Activated naive CD4-positive, alpha-beta T cell treated with anti-CD3 and anti-CD28 coated beads, Interleukin-2, amount 10 ng/mL, durations not matched to agents 5 hours and 36 hours (primary cell): ENCODE measurements at places on chromosomes 12 and 14. TPM values are rescaled to one million over a fixed set of nuclear protein-coding genes. Genes with fewer than 3 reads are reported as not detected.

Gene ENDOU
- not detected for total RNA-seq

Gene MMP14
- 2.0 TPM for total RNA-seq

Gene TAS2R9
- total RNA-seq, result not detected

Gene KRT75
- not detected for total RNA-seq

Gene KCNH3
- total RNA-seq, result 2.4 TPM

Gene HOXC4
- total RNA-seq, result 0.17 TPM

Gene OR8S1
- total RNA-seq, result not detected

Gene C3AR1
- total RNA-seq, result 2.3 TPM

Gene KRT6A
- total RNA-seq, result not detected

Gene CCDC184
- total RNA-seq, result 0.22 TPM

Gene RND1
- total RNA-seq, result 1.2 TPM

Gene CCDC38
- 0.18 TPM for total RNA-seq

Gene PELI2
- 9.9 TPM for total RNA-seq

Gene ZNF705A
- not detected for total RNA-seq

Gene AGAP2
- total RNA-seq, result 66.7 TPM

Gene DIO2
- total RNA-seq, result not detected

Gene CPM
- total RNA-seq, result 2.1 TPM

Gene AKAP3
- 1.8 TPM for total RNA-seq

Gene TGM1
- 4.5 TPM for total RNA-seq

Gene SLC10A1
- not detected for total RNA-seq

Gene AMIGO2
- total RNA-seq, result 9.0 TPM

Gene SLC25A47
- total RNA-seq, result not detected

Gene KERA
- not detected for total RNA-seq

Gene TSPAN8
- total RNA-seq, result not detected

Gene DNAAF2
- 5.3 TPM for total RNA-seq

Gene GLIPR1L1
- not detected for total RNA-seq

Gene MANSC4
- not detected for total RNA-seq

Gene STXBP6
- not detected for total RNA-seq

Gene ACSS3
- total RNA-seq, result not detected

Gene TTC8
- 1.3 TPM for total RNA-seq

Gene DPF3
- 12.7 TPM for total RNA-seq

Gene NPFF
- total RNA-seq, result not detected

Gene EXOC3L4
- not detected for total RNA-seq

Gene FGD4
- 0.28 TPM for total RNA-seq

Gene ALKBH1
- 11.0 TPM for total RNA-seq
